ENCODE measurements at places on chromosomes 4 and X.

DNA sequence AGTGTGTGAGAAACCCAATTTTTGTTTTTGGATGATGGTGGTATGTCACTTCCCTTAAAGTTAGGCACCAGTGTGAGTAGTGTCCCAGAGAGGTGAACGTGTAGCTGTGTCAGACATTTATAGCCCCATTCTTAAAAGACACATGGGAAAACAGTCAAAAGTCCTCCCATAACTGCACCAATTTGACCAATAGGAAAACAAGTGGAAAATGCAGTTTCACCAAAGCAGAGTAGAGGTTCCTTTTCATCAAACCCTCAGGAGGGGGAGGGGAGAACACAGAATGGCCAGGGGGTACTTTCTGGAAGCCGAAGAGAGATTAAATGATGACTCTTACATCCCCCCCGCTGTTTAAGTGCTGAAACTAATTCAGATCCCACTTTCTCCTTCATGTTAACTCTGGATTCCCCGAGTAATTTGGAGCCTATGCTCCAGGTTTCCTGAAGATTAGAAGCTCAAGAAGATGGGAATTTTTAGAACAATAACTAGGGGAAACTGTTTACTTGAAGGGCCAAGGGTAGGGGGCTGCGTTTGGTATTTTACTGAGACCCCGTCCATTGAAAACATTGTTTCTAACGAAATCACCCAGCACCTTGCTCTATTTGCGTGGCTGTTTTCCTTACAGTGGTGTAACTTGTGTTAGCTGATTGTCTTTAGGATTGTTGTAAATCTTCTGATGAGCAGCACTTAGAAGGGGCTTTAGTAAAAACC lies 2.1 kb upstream of the LEF1 start:
- no peak for DNase-seq

DNA sequence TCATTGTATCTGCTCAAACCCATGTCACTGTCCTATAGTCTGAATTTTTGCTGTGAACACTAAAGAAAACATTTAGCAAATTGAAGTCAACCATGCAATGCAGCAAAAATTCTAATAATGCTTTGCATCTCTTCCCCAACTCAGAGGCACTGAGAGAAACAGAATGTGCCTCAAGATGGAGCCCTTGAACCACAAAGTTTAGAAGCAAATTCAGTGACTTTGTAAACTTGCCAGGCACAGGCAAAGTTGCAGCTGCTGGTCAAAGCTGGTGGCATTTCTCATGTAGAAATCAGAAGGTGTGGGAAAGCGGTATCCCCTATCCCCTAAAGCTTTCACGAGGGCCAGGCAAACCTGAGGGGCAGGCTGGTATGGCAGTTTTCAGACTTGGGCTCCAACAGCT lies 121.7 kb upstream of the DIPK2B start:
- DNase-seq, result no peak

DNA sequence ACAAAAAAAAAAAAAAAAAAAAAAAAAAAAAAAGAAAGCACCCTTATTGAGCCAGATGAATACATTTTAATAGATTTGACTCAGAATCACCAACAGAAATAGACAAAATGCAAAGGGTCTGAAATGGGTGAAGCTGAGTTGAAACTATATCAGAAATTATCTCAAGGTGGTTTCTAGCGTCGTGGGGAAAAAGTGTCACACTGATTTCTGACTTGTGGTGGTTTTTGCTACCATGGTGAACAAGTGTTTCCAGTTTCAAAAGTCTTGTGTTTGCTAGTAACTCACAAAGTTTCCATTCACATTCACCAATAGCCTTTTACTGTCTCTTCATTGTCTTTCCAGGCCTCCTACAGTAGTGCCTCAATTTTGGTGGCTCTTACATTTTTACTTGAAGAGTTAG lies 135.5 kb downstream of the ARHGAP24 start:
- DNase-seq, result no peak

DNA sequence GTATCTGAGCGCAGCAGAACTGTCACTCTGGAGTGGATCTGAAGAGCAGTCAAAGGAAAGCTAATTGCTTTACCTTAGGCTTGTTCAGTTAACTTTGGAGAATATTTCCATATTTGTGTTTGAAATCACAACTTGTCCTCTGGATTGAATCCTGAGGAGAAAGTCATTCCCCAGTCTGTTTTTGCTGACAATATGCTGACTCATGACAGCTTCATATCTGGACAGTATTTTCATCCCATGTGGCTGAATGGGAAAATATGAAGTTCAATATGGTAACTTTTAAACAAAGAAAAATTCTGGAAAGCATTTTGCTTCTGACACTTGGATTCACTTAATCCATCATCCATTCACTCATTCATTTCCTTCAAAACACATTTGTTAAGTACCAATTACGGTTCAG lies 46.3 kb upstream of the MAGEC3 start:
- no peak for DNase-seq

DNA sequence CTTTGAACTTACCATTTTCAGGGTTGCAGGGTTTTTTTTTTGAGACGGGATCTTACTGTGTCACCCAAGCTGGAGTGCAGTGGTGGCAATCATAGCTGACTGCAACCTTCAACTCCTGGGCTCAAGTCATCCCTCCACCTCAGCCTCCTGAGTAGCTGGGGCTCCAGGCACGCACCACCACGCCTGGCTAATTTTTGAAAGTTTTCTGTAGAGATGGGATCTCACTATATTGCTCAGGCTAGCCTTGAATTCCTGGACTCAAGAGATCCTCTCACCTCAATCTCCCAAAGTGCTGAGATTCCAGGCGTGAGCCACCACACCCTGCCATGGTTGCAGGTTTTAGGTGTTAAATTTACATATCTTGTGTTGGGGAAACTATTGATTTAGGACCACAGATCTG lies 64.5 kb downstream of the STOX2 start:
- no peak for DNase-seq

DNA sequence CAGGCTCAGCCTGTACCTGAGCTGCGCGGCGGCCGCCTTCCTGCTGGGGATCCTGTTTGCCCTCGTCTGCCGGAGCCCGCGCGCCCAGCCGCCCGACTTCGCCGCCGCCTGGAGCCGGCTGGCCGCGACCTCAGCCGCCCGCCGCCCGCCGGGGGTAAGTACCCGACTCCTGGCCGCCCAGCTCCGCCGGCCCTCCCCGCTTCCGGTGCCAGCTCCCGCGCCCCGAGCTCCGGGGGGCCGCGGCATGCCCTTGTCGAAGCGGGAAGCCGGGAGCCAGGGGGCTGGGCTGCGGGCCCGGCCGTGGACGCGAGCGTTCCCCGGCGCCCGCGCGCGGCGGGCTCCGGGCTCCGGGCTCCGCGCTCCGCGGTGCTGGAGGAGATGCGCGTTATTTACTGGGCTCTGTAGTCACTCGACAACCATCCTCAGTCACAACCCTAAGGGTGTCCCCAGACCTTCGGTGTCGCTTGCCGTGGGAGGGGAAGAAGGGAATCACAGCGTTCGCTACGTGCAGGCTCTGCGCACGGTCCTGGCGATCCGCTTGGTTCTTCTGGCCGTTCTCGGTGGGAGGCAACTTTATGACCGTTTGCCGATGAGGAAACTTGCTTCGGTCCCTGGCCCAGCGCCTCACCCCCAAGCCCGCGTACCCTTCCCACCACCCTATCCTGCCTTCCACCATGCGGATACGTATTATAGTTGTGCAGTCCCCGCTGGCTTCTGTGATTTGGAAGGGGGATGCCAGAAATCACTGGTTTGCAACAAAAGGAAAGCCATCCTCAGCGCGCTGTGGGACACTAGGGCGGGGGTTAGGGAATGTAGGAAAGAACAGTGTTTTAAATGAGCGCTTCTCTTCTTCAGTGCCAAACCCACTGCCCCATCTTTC lies 944 bp downstream of the SNX25 start:
- DNase-seq, result peak; percentile 48

- peak; percentile 9 for DNase-seq
These were observed 78.5 kb downstream of the PRDM5 start for GRCh38 chr4:120843849-120844527.

DNA sequence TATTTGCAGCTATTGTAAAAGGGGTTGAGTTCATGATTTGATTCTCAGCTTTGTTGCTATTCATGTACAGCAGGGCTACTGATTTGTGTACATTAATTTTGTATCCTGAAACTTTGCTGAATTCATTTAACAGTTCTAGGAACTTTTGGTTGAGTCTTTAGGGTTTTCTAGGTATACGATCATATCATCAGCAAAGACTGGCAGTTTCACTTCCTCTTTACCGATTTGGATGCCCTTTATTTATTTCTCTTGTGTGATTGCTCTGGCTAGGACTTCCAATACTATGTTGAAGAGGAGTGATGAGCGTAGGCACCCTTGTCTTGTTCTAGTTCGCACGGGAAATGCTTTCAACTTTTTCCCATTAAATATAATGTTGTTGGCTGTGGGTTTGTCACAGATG lies 48.1 kb downstream of the NPY1R start:
- DNase-seq, result no peak

DNA sequence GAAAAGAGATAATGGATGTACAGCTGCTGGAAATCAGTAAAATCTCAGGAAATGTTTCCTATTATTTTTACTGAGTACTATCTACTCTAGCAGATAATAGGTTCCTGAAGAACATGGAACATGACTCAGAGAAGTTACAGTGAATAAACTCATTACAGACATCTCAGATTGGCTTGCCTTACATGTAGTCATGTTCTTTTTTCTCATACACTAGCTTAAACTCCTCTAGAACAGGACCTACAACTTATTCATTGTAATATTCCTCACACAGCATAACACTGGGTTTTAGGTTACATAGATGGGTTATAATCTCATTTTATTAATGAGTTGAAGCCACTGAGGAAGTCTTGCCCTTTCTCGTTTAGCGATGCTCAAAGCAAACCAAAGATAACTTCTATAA lies 86.9 kb upstream of the BMP2K start:
- DNase-seq, result no peak

- no peak for DNase-seq
These were observed 213.3 kb upstream of the SPRY1 start for GRCh38 chr4:123183308-123183707.

GRCh38 chr4:66055999-66056398 lies 385.7 kb upstream of the EPHA5 start:
- no peak for DNase-seq

GRCh38 chrX:151393514-151393913 lies 3.5 kb upstream of the VMA21 start:
- DNase-seq, result no peak

GRCh38 chrX:76971393-76972376 lies 475.5 kb upstream of the FGF16 start:
- no peak for DNase-seq

All from NCI-H526 (cell line).